ENCODE measurements at places on chromosomes 6 and 20.

DNA sequence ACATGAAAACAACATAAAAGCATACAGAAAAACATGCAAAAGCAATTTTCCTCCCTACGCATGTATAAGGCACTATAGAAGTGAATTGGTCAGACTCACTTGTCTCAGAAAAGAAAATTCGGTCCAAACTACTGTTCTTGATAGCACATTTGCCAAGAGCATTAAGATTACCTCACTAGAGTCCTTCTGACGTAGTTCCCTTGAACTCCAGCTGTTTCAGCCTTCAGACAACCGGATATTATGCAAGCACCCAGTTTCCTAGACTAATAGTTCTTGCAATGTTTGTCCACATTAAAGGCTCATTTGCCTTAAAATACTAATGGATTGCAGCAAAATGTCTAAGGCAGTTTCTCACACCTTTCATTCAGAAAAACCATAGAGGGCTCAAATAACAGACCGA, 2.5 kb upstream of the CASS4 start:
- no peak for DNase-seq

DNA sequence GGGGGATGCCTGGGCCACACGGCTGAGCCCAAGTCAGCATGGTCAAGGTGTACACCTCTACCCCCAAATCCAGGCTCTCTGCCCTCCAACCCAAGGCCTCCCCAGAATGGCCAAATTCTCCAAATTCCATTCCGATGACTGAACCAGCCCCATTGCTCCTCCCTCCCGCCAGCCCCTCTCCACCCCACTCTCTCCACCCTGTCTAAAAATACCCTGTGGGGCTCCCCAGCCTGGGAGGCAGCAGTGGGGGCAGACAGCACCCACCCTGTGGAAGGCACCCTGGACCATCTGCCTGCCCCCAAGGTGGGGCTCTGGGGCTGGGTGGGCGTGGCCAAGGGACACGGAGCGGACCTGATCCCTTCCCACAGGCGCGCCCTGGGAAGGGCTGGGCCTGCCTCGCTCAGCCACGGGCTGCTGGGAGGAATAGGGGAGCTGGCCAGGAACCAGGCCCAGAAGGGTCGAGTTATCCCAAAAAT, 11.4 kb downstream of the TEAD3 start:
- no peak for DNase-seq

- no peak for DNase-seq
Measured at GRCh38 chr6:161803131-161803530, 529.3 kb upstream of the AGPAT4 start.

GRCh38 chr6:551405-551804, 105.5 kb downstream of the HUS1B start:
- DNase-seq: peak; percentile 22

DNA sequence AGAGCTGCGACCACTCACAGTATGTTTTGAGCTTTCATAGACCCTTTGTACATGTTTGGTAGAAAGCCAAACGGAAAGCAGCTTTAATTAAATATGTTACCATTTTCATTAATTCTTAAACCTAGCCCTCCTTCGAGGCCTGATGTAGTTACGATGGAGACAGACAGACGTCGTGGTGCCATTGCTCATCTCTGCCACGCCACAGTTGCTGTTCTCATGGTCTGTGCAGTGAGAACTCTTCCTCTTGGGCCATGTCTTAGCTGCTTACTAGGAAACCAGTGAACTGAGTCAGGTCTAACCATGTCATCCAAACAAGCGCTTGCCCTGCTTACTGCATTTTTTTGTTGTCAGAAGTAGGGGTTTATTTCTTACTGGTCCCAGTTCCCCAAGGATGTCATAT, 62.8 kb downstream of the SNX9 start:
- DNase-seq: no peak

DNA sequence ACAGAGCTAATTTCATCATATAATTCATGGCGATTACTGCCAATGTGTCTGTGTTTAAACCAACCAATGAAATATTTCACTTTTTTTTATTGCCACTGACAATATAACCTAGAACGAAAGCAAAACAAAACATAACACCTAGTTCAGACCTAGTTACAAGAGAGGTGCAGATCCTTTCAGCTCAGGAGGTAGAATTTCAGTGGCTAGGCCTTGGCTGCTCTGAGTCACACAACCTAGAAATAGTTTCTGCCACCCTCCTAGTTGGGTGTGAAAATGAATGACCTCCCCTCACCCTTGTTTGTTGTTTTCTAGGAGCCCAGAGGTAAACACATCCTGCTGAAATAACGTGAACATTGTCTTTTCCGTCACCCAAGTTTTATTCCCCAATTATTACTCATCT, 356.3 kb downstream of the HTR1B start:
- DNase-seq: no peak

GRCh38 chr6:96394727-96395126, 126.9 kb upstream of the UFL1 start:
- DNase-seq: no peak

GRCh38 chr6:96939007-96939805, 14.7 kb downstream of the KLHL32 start:
- no peak for DNase-seq

GRCh38 chr6:28985462-28986164, 19.5 kb downstream of the ZNF311 start:
- DNase-seq: no peak

DNA sequence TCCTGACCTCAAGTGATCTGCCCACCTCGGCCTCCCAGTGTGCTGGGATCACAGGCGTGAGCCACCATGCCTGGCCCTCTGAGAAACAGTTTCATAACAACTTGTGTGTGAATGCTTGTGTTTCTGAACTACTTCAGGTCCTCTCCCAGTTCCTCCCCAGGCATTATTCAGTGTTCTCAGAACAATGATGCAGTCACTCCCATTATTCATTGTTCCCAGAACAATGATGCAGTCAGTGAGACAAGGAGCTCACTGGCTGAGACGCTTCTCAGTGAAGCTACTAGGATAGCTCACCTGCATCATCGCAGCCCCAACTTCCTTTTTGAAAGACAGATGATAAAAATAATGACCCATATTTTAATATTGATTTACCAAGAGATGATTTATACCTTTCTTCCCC, 71.5 kb downstream of the NDUFAF5 start:
- no peak for DNase-seq

- no peak for DNase-seq
Measured at GRCh38 chr6:117007659-117008058, 130.6 kb downstream of the RFX6 start.
